ENCODE measurements at places on chromosomes 1 and 21.

DNA sequence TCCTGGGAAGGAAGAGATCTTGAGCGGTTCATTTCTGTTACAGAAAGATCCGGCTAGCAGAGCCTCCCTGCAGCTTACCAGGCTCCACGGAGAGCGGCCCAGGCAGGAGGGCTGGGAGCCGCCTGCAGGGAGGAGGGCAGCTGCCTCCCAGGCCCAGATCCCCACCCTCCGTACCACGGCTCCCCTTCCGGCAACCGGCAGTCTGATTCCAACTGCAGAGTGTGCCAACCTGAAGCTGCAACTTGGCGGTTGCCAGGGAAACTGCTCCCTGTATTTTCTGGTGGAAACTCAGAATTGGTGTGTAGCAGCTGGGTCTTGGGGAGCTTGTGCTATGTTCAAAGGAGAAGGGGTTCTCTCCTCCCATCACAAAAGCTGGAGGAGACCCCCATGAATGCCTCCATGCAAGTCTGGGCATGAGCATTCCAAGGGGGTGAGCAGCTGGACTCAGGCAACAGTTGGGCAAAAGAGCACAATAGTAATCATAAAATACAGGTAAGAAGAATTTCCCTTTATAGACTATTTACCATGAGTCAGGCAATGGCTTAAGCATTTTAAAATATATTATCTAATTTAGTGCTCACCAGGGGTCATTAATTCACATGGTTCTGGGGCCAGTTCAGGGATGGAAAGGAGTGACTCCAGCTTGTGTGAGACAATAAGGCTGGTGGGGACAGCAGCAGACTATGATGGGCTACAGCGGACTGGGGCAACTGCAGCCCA lies 46.1 kb upstream of the KAZN start:
- DNase-seq, result no peak

DNA sequence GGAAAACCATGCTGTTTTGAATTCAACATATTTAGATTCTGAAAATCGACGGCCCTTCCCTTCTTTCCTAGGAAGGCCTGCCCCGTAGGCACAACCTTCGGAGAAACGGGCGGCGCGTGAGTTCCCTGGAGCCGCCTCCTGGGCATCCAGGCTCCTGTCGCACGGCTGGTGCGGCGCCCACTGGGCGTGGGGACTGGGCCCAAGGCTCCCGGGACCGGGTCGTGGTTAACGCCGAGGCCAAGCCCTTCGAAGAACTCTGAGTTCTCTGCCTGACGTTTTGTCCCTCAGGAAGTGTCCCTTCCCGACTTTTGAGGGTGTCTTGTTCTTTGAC lies 19.2 kb upstream of the TBX15 start:
- no peak for DNase-seq

DNA sequence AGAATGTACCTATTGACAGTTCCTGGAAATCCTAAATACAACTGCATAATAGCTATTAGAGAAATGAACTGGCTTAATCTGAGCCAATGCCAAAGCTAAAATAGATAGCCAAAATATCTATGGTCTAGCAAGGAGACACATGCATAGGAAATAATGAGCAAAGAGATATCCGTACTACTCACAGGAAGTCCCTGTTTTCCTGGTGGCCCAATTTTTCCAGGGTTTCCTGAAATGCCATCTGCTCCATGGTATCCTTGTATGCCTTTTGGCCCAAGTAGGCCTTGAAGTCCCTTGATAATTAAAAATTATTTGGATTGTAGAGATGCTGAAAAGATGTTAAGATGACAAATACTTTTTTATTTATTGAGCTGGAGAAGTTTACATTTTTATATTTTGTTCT lies 108.4 kb upstream of the ZNHIT6 start:
- no peak for DNase-seq

DNA sequence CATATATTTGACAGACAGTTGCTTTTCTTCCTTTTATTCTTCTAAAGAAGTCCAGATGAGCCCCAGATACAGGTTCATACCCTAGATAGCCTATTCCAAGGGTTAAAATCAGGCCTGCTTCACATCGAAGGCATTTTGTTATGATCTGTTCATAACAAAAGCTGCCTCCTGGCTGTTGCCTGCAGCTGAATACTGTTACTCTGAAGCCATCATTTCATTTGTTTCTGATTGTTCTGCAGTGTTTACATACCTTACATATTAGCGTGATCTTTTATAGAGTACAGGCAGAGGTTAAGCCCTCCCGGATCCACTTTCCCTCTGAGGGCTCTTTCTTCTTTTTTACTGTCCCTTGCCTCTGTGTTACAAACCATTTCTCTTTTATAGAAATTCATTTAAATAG lies 219.0 kb upstream of the HOOK1 start:
- no peak for DNase-seq

- no peak for DNase-seq
Measured at GRCh38 chr1:45953934-45954847, 150.8 kb downstream of the MAST2 start.
